Mesothelial cell of epicardium (in vitro differentiated cells): ENCODE measurements at places on chromosomes 2 and 18. TPM values are rescaled to one million over a fixed set of nuclear protein-coding genes. Genes with fewer than 3 reads are reported as not detected.
A peak's percentile ranks its signal among the peaks of the same experiment; 100 is the strongest.

GRCh38 chr2:46999857-47000678 is 84.5 kb upstream of the MCFD2 start:
- no peak for DNase-seq

DNA sequence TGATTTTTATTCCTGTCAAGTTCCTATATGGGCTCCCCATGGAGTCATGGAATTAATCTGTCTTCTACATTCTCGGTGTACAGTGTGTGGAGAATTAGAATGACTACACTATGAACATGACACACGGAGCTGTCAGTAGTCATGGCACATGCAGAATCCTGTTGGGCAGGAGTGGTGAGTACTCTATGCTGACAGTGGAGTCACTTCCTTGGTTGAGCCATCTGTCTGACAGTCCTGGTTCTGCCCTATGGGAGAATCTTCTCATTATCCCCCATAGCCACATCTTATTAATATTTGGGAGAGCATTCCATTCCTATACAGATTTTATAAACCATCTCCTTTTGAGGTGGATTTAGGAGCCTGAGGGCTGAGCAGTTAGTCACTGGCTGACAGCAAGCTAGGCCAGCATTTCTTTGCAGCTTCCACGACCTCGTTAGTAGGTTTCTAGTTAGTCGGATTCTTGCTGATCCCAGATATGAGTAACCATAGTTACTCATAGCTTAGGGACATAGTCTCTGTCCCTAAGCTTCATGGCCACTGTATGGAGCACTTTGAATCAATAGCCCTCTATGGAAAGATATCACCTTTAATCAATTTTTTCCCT is 90.6 kb downstream of the MDH1 start:
- no peak for DNase-seq

GRCh38 chr2:162473986-162474385 is 130.1 kb downstream of the GCA start:
- no peak for DNase-seq

GRCh38 chr2:133791191-133791590 is 222.9 kb upstream of the NCKAP5 start:
- no peak for DNase-seq

GRCh38 chr2:72361042-72361441 is 213.4 kb upstream of the CYP26B1 start:
- DNase-seq = no peak

GRCh38 chr2:112623913-112624777 is 21.6 kb upstream of the SLC20A1 start:
- DNase-seq = no peak

GRCh38 chr2:230230087-230230486 is 4.6 kb downstream of the SP140 start:
- DNase-seq = no peak

DNA sequence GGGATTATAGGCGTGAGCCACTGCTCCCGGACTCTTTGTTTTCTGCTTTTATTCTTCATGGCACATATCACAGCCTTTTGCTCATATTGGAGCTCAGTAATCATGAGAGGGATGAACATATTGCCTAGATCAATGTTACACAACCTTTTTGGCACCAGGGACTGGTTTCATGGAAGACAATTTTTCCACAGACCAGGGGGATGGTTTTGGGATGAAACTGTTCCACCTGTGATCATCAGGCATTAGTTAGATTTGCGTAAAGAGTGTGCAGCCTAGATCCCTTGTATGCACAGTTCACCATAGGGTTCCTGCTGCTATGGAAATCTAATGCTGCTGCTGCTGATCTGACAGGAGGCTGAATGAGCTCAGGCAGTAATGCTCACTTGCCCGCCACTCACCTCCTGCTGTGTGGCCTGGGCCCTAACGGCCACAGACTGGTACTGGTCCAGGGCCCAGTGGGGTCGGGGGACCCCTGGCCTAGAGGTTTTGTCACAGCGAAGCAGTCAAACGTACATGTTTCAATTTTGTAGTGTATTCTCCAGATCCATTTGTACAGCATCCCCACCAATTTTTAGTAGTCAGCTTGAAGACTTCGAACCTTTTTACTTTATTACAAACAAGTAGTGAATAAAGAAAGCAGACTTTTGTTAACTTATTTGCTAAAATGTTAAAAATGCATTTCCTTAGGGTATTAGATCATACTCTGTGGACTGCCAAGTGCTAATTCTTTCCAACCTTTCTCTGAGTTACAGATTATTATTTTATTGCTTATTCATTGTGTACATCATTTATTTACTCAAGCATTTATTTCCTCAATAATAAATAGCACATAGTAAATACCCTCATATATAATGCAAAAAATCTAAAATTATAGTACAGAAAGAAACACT is 6.2 kb downstream of the DAW1 start:
- no peak for DNase-seq

- DNase-seq = no peak
Observed at GRCh38 chr2:98749066-98749450, 18.1 kb upstream of the MGAT4A start.

GRCh38 chr2:199148076-199148845 is 309.5 kb downstream of the SATB2 start:
- no peak for DNase-seq

DNA sequence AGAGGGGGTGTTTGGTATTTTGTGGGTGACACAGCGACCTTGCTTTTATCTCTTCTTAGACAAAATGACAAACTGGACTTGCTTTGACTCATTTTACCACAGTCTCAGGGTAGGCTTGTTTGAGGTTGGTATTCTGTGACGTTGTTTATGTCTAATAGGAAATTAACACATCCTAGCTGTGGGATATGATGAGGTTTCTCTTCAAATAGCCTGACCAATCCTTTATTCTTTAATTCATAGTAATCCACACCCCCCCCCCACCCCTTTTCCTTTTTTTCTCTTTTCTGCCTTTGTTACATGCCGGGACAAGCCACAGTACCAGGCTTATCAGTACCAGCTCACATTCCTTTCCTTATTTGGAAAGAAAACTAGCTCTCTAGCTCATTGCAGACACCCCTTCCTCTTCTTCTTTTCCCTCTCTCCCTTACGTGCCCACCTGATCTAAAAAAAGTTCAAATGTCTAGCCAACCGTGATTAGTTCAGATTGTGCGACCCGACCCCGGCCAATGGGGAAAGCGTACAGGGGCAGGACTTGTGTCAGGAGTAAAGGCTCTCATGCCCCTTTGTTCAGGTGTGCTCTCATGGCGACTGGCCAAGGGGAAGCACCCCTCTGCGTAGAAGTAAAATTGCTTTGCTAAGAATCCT is 52.2 kb upstream of the PTPRM start:
- no peak for DNase-seq

DNA sequence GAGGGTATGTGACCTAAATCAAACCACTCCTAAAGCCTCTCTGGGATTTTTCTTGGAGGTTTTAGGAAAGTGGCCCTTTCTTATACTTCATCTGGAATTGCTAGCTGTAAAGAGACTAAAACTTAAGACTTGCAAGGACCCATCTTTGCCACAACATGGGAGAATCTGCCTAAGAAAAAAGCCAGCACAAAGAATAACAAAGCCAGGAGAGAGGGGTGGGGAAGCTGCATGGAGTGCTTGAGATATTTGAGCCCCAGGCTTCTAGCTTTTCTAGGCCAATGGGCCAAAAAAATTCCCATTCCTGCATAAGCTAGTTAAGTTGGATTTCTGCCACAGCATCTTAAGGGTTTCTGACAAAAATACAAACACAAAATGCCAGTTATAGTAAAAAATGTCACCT is 38.5 kb upstream of the LYPD6 start:
- DNase-seq = no peak

GRCh38 chr2:12203528-12203927 is 457.1 kb downstream of the LPIN1 start:
- DNase-seq = no peak

DNA sequence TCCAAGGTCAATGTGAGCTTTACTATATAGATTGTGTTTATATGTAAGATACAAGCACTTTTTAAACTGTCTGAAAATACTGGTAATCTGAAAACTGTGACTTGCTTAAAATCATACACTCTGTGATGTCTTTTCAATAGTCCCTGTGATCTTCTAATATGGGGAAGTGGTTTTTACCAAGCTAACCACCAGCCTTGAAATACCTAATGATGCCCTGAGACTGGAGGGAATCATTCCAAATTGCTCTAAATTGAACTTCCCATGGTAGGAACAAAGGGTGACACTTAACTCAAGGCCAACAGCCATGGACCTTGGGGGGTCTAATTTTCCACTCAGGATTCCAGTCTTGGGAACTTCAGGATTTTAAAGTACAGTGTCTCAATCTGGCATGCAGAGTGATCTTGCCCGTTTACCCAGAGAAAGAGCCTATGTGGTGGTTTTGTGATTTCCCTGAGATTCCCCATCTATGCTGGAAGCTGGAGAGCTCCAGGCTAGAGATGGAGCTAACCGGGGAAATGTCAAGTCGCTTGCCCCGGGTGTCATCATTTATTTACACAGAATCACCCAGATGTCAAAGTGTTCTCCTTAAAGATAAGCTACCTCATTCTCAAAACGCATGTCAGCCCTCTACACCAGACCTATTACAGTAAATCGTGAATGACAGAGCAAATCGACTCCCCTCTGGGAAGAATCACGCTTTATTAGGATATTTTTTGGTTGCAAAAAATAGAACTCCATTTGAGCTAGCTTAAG is 198.5 kb downstream of the SP3 start:
- no peak for DNase-seq

- no peak for DNase-seq
Observed at GRCh38 chr2:114642166-114642770, 199.8 kb downstream of the DPP10 start.

DNA sequence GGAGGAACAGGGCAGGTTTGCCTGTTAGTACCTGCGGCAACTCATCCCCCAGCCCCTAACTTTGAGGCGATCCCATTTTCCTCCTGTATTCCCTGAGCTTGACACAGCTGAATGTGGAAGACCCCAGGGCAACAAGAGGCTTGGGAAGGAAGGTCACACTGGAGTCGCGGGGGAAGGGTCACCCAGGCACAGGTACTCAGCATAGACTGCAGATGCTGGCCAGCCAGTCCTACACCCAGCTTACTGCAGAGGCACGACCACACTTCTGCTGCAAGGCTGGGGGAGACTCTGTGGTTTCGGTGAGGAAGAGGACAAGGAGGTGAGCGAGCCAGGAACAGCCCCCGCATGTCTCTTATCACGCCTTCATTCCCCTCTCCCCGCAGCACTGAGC is 91.5 kb downstream of the MALT1 start:
- no peak for DNase-seq

- DNase-seq = peak; percentile 71
Observed at GRCh38 chr18:37537868-37538525, 27.6 kb downstream of the CELF4 start.

GRCh38 chr2:23912054-23912453 is 14.9 kb downstream of the ATAD2B start:
- DNase-seq = no peak

DNA sequence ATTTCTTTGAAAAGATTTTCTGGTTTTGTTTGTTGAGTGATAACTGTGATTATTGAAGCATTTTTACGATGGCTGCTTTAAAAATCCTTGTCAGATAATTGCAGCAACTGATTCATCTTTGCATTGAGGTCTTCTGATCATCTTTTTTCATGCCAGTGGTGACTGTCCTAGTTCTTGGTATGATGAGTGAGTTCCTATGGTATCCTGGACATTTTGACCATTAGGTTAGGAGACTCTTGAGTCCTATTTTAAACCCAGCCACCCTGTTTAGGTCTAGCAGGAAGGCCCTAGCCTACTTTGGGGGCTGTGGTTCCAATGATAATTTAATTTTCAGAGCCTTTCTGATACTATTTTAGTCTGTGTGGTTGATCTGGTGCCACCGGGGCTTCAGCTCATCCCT is 72.7 kb upstream of the REV1 start:
- DNase-seq = no peak

DNA sequence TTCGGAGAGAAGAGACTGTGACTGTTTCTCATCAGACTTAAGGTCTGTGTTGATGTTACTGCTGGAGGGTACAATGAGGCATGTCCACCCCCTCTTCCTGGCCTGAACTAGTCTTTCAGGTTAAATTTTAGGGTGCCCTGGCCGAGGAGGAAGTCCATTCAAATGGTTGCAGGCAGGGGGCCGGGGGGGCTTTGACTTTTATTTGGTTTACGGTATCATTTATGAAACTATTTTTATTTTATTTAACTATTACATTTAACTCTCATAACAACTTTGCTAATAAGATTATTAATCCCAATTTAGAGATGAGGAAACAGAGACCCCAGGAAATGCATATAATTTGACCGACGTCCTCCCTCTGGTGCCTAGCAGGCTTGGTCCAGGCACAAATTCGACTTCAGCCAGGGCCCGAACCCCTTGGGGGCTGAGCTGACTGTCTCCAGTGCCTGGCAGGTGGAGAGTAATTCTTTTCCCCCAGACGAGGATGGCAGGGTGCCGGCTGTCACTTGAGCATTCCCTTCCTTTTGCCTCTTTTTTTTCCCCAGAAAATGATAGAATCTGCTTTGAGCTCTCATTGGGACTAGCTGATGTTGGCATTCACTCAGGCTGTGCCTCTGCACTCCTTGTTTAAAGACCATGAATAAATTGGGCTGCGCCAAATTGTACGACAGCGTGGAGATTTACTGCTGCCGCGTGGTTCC is 255.3 kb upstream of the SALL3 start:
- no peak for DNase-seq

DNA sequence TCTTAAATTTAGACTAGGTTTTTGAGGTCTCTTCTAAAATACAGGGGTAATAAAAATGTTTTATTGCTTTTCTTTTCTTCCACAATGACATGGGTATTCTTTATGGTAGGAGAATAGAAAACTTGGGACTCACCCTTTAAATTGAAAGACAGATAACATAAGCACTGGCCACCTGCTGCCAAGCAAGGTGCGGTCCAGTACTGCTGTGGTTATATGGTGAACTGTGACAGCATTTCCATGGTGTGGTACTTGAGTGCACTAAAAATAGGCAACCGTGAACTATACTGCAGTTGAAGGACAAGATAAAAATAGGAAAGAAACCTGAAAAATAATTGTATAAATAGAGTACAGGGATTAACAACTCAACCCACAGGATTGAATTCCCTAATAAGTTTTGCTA is 54.4 kb upstream of the GRB14 start:
- DNase-seq = no peak

GRCh38 chr2:158756976-158757375 is 38.1 kb upstream of the DAPL1 start:
- DNase-seq = no peak

GRCh38 chr2:237254911-237255578 is 158.9 kb downstream of the COL6A3 start:
- DNase-seq = no peak

DNA sequence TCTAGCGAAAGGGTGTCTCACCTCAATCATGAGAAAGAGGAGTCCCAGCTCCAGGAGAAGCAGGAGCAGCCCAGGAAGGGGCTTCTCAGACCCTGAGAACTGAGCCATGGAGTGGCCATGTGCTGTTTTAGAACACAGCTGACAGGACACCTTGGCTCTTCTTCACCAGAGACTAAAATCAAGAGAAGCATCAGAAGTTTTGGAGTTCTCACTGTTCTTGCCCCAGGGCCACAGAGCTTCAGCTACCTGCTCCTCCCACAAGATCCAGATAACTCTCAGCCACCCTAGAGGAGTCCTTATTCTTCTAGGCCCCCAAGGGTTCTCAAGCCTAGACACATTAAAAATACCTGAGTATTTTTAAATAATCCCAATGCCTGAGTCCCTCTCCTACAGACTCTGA is 99.6 kb upstream of the ATP8B1 start:
- no peak for DNase-seq

NAT8 gene
- total RNA-seq = not detected in 3 replicates

CCDC68 gene
- total RNA-seq = not detected in 3 replicates

TXNDC2 gene
- total RNA-seq = 0.29 TPM in 1 of 3 replicates, not detected in the others

C1GALT1C1L gene
- 0.29 to 0.38 TPM (median 0.38 TPM) in 3 replicates for total RNA-seq

CYS1 gene
- 1.3 to 1.4 TPM (median 1.3 TPM) in 3 replicates for total RNA-seq

POLR1B gene
- total RNA-seq = 28.0 to 36.5 TPM (median 28.3 TPM) in 3 replicates

RALB gene
- total RNA-seq = 25.1 to 25.9 TPM (median 25.3 TPM) in 3 replicates

LRRTM4 gene
- 24.9 to 28.8 TPM (median 27.7 TPM) in 3 replicates for total RNA-seq

SYT4 gene
- total RNA-seq = 0.74 to 1.2 TPM (median 1.0 TPM) in 3 replicates

ARHGEF4 gene
- total RNA-seq = 20.9 to 25.5 TPM (median 23.9 TPM) in 3 replicates

DYNC2LI1 gene
- total RNA-seq = 29.2 to 31.0 TPM (median 30.7 TPM) in 3 replicates
